LHCN-M2 (cell line): ENCODE measurements at places on chromosomes 16 and 17.

- no peak for DNase-seq
These were observed 43.7 kb downstream of the IRX5 start for GRCh38 chr16:54974367-54974766.

GRCh38 chr17:40422990-40423633, 5.4 kb upstream of the TOP2A start:
- DNase-seq, result peak; percentile 36

DNA sequence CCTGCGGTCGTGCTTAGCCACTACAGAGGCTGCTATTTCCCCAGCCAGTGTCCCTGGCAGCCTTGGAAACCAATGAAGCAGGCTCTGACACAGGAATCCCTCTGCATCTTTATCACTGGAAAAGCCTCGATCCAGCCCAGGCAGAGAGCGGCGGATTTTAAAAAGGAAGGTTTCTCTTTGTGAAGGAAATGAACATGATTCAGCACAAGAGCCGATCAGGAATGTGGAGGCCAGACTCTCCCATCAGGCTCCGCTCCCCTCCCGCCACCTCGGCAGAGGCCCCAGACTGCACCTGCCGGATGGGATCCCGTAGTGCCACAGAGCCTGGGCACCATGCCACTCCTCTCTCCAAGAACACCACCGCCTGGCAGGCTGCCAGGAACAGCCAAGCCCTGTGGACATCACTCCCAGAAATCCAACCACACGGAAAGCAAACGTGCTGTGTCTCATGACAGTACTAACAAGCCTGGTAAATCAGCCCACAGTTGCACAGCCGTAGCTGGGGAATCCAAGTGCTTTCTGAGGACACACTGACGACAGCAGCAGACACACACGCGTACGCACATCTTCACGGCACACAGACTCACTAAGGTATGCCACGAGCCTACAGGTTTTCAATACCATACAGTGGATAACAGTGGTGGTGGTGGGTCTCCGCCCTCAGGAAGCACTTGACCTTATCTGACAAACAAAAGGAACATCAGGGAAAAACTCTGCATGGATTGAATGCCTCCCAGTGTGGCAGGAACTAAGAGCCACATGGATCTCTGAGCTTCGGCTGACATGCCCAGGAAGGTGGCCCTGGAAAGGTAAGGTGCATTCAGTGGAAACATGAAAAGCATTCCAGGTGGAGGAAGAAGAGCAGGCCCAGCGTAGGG, 5.4 kb downstream of the LRRC75A start:
- DNase-seq, result peak; percentile 97

DNA sequence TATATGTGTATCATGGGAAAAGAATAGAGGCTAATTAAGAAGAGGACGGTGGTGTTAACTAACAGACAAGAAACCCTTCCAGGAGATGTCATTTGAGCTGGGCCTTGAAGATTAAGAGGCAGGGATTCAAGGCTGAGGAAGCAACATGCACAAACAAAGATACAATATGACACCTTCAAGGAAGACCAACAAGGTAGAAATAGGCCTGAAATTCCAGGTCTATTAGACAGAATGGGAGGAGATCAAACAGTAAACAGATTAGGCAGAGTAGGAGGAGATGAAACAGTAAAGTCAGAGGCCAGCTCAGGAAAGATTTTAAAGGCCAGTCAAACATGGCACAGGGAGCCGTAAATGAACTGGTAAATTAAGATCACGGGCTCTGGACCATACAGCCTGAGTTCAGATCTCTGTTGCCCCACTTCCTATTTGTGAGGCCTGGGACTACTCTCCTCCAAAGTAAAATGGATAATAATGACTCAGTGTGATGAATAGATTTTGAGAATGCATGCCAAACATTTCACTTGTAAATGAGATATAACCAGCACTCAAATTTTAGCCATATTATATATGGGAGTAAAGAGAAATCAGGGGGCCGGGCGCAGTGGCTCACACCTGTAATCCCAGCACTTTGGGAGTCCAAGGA, 38.9 kb downstream of the USP31 start:
- no peak for DNase-seq

DNA sequence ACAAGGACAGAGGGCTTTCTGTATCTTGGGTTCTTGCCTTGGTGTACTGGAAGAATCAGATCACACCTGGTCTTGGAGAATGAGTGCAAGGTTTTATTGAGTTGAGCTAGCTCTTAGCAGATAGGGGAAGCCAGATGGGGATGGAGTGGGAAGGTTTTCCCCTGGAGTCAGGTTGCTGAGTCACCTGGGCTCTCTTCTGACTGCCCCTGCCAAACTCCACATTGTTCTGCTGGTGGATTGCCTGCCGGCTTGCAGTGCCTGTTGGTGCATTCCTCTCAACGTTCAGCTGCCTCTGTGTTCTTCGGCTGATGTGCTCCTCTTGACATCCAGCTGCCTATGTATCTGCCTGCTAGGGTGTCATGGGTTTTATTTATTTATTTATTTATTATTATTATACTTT, 1431.1 kb downstream of the CDH8 start:
- no peak for DNase-seq

DNA sequence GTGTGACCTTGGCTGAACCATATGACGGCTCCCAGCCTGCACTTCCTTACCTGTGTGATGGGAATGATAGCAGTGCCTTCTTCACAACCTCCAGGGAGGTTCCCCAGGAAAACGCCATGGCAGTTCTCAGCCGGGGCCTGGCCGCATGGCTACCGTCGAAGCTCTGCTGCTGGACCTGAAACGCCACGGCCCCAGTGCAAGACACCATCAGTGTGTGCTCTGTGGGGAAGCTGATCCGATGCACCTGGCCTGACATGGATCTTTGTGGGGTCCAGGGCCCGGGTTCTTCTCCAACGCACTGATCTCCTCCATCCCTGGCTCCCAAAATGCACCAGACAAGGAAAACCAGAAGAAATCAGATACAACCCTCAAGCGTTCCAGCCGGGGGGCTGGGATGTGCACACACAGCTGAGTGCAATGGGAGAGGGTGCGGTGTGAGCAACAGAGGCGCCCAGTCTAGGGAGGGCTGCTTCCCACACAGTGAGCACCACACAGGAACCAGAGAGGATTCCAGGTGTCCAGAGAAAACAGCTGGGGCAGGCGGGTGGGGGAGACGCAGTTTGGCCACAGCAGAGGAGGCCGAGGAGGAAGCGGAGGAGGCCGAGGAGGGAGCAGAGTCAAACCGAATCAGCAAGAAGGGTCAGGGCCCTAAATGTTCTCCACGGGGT, 54.3 kb upstream of the ZNF469 start:
- DNase-seq, result no peak

- no peak for DNase-seq
These were observed 8.0 kb downstream of the DLG4 start for GRCh38 chr17:7211491-7212273.

DNA sequence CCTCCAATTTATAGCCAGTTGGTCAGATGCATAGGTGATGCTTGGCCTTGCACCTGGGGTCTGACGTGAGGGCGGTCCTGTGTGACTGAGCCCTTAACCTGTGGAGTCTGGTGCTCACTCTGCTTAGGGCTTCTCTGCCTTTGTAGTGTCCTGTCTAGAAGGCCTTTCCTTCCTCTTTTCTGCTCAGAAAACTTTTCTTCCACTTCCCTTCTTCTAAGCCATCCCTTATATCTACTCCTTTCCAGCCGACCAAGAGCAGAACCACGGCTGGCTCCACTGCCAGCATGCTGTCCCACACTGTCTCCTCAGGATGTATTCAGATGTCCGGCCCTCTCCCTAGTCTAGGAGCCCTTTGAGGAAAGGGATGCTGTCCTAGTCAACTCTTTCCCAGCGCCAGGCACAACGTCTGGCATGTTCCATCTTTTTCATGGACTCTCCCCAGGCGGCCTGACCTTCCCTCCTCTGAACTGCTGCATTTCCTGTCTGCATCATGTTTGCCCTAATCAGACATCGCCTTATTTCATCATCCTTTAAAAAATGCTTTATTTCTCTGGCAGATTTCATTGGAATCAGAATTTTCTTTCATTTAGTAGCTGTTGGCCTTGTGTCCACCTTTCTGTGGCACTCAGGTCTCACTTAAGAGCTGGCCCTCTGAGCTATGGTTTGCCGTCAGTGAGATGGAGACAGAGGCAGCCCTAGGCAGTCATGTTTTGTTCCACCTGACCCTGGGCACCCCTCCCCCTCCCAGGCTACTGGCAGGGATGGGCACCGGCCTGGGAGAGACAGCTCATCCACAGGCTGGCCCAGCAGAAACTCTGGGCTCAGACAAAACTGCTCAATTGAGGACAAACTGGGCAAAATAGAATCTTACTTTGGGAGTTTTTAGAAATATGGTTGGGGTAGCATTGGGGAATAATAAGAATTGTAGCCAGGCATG, 15.5 kb upstream of the BRCA1 start:
- DNase-seq, result no peak

DNA sequence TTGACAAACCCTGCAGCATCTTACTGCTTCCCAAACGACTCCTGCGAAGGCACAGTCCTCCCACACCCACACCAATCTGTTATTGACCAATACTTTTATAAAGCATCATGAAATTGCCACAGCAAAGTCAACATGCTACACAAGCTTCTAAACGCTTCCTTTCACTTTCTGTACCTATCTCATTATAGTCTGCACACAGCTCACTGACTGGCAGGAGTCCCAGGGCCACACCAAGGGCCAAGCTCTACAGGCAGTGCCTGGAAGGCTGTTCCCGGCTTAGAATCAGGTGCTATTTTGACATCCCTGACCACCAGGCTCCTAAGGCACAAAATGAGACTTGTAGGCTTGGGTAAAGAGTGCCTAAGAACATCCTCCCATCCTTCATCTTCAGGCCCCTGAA, 39.5 kb downstream of the USP7 start:
- DNase-seq, result no peak

DNA sequence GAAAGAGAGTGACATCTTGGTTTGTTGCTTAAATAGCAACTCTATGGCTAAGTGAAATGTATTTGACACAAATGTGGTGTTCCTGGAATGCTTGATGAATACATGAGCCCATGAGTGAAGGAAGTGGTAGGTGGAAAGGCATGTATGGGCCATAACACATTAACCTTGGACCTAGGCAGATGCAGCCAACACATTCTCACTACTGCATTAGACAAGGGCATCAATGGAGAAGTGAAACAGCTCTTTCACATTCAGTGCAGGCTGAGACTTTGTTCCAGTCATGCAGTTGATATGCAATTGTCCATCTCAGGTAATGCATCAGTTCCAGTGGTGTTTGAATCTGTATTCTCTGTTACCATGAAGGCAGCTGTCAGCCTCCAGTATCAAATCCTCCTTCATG, 133.6 kb downstream of the HS3ST3B1 start:
- DNase-seq, result no peak

DNA sequence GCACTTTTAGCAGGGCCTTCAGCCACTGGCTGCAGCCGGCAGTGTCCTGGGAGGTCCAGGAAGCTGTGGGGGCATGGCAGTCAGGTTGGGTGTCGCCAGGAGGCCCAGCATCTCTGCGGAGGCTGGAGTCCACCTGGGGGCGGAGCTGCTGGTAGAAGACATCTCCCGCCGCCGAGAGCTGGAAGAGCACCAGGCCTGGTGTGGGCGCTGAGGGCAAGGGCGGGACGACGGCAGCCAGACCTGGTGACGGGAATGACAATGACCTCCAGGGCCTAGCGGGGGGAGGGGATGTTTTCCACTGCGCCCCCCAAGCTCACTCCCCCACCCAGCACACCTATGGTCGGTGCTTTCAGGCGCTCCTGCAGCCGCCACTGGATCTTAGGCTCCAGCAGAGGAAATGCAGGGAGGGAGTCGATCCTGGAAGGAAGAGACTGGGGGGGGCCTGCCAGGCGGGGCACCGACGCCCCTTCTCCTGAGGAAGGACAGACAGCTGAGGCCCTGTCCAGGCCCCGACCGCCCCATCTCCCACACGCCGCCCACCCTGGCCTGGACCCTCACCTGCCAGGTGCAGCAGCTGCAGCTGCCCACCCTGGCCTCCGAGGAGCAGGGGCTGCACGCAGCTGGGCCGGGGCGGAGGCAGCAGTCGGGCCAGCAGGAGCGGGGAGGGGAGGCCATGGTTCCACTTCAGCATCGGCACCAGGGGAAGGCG, 7.1 kb downstream of the TAF1C start:
- no peak for DNase-seq

DNA sequence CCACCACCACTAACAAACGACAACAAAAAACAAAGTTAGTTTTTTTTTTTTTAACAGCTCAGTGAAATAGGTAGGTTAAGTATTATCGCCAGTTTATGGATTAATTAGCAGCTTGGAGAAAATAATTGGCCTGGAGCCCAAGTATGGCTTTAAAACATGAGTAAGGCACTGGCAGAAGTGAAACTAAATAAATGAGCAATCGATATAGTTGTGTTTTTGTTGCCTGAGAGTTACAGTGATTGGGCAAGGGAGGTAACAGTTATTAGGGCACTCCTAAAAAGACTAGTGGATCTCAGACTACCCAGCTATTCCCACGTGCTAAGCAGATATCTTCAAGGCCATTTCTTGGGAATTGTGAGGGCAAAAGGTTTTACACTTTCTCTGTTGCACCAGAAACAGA, 2.4 kb downstream of the MLKL start:
- peak; percentile 8 for DNase-seq

DNA sequence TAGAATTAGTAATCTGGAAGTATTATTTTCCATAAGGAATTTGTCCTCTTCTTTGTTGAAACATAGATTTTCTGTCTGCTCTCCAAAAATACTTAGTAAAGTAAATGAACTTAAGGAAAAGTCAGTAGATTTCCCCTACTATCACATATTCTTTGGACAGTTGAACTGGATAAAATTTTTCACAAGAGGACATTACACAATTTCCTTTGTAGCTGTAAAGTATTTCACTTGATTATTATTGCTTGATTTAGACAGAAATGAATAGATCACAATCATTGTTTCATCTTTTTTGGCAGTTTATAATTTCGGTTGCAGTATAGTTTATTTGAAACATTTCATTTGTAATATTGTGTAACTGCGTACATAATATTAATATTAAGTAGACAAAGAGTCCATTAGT, 12.5 kb downstream of the CYB5B start:
- DNase-seq, result no peak

DNA sequence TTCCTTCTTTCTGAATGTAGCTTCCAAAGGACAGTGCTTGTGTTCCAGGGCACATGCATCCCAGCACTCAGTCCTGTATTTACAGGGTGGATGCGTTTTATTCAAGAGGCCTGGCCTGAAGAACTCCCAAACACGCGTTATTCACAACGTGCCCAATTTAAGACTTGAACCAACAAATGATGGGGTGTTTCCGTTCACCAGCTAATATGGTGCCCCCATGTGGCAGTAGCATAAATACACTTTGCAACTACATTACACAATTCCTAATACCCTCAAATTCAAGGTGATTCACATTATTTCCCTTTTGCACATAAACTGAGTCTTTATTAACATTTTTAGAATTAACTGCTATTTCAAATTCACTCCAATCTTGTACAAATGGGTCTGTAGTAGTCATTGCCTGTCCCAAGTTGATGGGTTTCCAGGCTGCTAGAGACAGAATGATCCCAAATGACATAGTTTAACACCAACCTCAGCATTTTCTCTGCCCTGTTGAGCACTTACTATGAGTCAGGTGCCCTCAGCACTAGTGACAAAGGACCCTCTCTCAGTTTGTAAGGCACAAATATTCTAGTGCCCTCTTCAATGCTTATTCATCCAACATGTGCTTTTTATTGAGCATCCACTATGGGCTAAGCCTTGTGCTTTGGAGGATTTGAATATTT, 26.9 kb downstream of the HSD17B2 start:
- DNase-seq, result peak; percentile 58
